ENCODE measurements at places on chromosomes 6 and 20.

DNA sequence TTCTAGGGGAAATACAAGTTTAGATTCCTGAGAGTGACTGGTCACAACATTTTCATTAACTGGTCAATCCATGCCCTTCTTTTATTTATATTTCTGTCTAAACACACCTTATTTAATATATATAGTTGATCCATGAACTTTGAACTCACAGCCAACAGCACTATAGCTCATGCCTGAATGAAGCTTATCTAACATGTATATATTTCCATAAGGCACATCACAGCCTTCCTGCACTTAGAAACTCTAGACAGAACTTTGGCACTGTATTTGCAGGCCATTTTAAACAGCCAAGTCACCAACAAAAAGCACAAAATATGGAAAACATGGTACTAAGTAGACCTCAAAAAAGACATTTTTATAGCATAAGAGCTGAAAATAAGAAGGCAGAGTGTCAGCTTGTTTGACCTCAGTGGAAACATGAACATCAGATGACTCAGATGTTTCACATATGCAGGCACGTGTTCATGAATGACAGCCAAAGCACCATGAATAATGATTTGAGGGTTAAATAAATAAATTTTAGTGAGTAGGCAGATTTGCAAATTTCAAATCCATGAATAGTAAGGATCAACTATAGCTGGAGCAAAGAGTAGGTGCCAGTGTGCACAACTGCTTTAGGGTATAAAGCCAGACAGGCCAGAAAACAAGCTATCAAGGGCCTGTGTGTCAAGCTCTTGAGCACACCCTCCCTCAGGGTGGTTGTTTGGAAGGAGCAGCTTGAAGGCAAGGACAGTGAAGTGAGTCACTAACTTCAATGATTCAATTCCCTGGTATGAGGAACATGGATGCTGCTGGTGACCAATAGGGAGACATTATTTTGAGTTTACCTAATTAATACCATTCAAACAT lies 88.9 kb upstream of the NT5E start:
- DNase-seq, result no peak

DNA sequence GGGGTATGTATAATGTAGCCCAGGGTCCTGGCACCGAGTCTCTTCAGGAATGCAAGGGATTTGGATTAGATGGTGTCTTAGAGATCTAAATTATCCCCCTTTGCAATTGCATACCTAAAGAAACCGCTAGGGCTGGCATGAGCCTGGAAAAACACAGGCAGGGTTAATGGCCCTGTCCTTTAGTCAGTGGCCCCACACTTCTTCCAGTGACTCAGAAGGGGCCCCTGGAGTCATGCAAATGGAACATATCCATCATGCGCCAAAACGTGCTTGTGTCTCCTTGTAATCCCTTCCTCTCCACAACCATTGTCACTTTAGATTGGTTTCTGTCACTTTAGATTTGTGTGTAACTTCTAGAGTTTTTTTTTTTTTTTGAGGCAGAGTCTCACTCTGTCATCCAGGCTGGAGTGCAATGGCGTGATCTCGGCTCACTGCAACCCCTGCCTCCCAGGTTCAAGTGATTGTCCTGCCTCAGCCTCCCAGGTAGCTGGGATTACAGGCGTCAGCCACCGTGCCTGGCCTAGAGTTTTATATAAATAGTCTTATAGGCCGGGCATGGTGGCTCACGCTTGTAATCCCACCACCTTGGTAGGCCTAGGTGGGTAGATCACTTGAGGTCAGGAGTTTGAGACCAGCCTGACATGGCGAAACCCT lies 8.7 kb upstream of the MYBL2 start:
- DNase-seq, result peak; percentile 84

- DNase-seq, result peak; percentile 49
Observed at GRCh38 chr20:23362392-23363256, 642 bp downstream of the GZF1 start.

GRCh38 chr20:46400828-46401477 lies 5.5 kb downstream of the ELMO2 start:
- DNase-seq, result peak; percentile 48

DNA sequence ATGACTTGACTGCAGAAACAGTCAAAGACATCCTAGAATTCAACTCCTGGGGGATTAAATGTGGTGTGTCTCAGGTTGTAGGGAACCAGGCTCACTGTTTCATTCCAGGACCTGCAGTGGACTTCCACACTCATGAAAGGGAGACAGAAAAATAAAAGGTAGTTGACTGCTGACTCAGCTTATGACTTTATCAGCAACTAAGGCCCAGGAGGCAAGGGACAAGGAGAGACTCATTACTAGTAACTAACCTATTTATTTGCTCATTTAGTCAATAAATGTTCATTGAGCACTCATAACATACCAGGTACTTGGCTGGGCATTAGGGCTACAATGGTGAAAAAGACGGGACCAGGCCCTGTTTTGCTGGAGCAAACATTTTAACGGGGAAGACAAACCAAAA lies 2.9 kb downstream of the ZSCAN31 start:
- no peak for DNase-seq

DNA sequence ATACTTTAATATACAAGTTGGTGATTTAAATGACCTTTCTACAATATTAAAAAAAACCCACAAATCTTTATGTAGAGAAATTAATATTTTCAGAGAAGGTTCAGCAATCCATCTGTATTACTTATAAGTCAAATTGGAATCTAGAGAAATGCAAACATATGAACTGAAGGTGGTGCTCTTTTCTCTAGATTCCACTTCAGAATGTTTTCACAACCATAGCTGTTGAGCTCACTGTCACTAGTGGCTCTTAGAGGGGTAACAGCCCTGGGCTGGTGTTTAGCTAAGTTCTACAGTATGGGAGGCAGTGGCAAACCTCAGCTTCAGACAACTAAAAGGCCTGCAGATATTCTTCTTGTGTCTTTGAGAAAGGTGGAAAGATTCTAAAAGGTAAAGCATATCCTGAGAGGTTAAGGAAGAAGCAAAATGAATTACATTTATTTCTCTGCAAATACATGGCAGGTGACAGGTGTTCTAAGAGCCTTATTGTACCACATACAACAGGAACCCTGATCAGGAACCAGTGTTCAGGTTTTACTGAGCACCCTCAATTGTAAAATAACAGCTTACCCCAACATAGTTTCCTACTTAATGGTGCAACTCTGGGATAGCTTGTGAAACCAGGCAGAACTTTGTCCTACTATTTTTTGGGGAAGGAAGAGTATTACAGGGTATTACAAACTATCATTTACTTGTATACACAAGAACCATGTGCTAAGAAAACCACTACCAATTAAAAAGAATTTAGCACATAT lies 56.6 kb upstream of the SAMHD1 start:
- no peak for DNase-seq

Measured in activated CD4-positive, alpha-beta memory T cell treated with anti-CD3 and anti-CD28 coated beads for 36 hours (primary cell).